ENCODE measurements at places on chromosomes 2 and 18. TPM values are rescaled to one million over a fixed set of nuclear protein-coding genes. Genes with fewer than 3 reads are reported as not detected.

TMEM163 gene
- polyA plus RNA-seq: 0.72 TPM

FAM228A gene
- polyA plus RNA-seq: 0.37 TPM

MAL gene
- 5.2 TPM for polyA plus RNA-seq

KATNAL2 gene
- 12.8 TPM for polyA plus RNA-seq

PIGN gene
- polyA plus RNA-seq: 16.3 TPM

LPIN2 gene
- 11.7 TPM for polyA plus RNA-seq

GRHL1 gene
- 1.9 TPM for polyA plus RNA-seq

ASB1 gene
- 49.7 TPM for polyA plus RNA-seq

IL1R2 gene
- polyA plus RNA-seq: 0.31 TPM

SH2D6 gene
- 0.89 TPM for polyA plus RNA-seq

ICOS gene
- polyA plus RNA-seq: not detected

APCDD1 gene
- 11.1 TPM for polyA plus RNA-seq

CCDC85A gene
- polyA plus RNA-seq: 6.1 TPM

FEV gene
- 0.58 TPM for polyA plus RNA-seq

LRRTM4 gene
- polyA plus RNA-seq: 0.89 TPM

ERMN gene
- not detected for polyA plus RNA-seq

TMEM198 gene
- 3.6 TPM for polyA plus RNA-seq

SEPTIN10 gene
- polyA plus RNA-seq: 74.4 TPM

EHD3 gene
- polyA plus RNA-seq: 3.6 TPM

DCTN1 gene
- polyA plus RNA-seq: 114 TPM

SETBP1 gene
- 19.5 TPM for polyA plus RNA-seq

ELOA2 gene
- polyA plus RNA-seq: not detected

GRB14 gene
- 2.4 TPM for polyA plus RNA-seq

IL37 gene
- polyA plus RNA-seq: not detected

PASK gene
- 5.4 TPM for polyA plus RNA-seq

GAL3ST2 gene
- not detected for polyA plus RNA-seq

LYPD6 gene
- polyA plus RNA-seq: 1.2 TPM

GPR75 gene
- polyA plus RNA-seq: 1.9 TPM

CD8B gene
- polyA plus RNA-seq: 0.28 TPM

CXCR1 gene
- not detected for polyA plus RNA-seq

RNU2-63P gene
- polyA plus RNA-seq: not detected

TUBB6 gene
- 317 TPM for polyA plus RNA-seq

PCARE gene
- 0.28 TPM for polyA plus RNA-seq

ANO7 gene
- polyA plus RNA-seq: 1.1 TPM

Measured in hindlimb muscle (tissue), 1 donor.